AG09319 (cell line): ENCODE measurements at places on chromosomes 1 and 21.

- DNase-seq, result no peak
These were observed 81.1 kb upstream of the CNTN2 start for GRCh38 chr1:204961765-204962419.

GRCh38 chr1:40079774-40080400 is 17.2 kb downstream of the PPT1 start:
- no peak for DNase-seq

DNA sequence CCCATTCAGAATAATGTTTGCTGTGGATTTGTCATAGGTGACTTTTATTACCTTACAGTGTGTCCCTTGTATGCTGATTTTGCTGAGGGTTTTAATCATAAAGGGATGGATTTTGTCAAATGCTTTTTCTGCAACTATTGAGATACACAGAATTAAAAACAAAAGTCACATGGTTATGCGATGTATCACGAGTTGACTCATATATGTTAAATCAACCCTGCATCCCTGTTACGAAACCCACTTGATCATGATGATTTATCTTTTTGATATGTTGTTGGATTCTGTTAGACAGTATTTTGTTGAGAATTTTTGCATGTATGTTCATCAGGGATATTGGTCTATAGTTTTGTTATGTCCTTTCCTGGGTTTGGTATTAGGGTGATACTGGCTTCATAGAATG is 10.7 kb upstream of the OR2T34 start:
- DNase-seq, result no peak

GRCh38 chr1:52239708-52240001 is 97.8 kb downstream of the ZFYVE9 start:
- no peak for DNase-seq

DNA sequence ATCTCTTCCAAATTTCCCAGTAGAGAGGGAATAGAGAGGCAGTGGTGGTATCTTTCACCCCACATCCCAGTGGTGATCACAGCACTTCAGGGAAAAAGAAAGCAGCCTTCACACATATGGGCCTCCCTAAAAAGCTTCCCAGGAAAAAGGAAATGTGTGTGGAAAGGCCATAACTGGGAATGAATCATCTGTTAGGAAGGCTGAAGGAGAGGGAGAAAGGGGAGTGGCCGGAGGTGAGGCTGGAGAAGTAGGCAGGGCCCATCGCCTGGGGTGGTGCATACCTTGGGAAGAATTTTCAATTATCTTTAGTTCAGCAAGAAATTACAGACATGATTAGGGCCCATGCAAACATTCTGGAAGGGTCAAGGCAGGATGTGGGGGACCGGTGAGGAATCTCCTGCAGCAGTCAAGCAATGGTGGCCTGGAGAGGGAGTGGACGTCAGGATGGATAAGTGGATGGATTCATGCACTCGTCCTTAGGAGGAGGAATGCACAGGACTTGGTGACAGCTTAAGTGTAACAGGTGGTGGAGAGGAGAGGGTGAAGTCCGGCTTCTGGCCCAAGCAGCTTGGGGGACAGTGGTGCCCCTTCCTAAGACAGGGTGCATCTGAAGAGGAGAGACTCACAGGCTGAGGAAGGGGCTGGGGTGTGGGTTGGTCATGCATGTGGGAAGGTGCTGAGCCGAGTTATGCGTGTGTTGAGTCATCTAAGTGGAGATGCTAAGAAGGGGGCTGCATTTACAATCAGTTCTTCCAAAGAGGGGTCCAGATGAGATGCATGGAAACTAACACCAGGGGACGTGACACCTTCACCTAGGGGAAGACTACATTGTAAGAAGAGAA is 17.9 kb downstream of the HIVEP3 start:
- DNase-seq, result no peak

DNA sequence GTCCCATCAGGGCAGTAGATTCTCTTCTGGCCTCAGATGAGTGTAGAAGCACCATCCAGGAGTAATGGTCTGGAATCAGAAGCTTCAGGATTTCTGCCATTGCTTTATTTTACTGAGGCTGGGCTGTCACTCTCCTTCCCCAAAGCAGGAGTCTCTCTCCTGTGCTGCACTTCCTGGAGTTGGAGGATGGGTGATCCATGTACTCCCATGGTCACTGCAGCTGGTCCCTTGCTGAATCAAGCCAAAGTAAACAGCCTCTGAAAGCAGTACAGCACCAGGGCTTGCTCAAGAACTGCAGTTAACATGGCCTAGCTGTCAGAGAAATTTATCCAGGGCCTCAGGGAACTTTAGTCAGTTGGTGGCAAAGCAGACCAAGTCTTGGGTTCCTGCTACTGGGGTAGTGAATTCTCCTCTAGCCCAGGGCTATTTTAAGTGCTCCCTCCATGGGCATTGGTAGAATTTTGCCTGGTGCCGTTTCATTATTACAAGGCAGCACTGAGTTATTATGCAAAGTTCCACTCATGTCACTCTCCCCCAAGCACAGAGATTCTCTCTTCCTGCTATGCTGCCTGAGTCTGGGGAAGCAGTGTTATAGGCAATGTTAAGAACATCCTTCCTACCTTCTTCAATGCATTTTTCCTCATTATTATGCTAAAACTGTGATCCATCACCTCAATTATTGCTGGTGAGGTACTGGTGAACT is 29.5 kb downstream of the DRAM2 start:
- DNase-seq, result no peak

DNA sequence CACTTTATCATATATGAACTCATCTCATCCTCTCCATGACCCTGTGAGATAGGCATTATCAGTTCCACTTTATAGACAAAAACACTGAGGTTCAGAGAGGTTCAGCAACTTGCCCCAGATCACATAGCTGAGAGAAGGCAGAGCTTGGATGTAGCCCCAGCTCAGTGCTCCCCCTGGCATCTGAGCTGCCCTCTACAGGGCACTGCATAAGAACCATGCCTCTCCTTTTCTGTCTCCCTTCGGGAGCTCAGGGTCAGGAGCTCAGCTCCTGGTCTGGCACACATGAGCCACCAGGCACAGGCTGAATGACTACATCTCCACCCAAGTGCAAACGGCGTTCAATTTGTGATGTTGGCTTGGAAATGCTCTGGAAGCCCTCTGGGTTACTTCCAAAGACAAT is 16.9 kb downstream of the RAB7B start:
- DNase-seq, result no peak

DNA sequence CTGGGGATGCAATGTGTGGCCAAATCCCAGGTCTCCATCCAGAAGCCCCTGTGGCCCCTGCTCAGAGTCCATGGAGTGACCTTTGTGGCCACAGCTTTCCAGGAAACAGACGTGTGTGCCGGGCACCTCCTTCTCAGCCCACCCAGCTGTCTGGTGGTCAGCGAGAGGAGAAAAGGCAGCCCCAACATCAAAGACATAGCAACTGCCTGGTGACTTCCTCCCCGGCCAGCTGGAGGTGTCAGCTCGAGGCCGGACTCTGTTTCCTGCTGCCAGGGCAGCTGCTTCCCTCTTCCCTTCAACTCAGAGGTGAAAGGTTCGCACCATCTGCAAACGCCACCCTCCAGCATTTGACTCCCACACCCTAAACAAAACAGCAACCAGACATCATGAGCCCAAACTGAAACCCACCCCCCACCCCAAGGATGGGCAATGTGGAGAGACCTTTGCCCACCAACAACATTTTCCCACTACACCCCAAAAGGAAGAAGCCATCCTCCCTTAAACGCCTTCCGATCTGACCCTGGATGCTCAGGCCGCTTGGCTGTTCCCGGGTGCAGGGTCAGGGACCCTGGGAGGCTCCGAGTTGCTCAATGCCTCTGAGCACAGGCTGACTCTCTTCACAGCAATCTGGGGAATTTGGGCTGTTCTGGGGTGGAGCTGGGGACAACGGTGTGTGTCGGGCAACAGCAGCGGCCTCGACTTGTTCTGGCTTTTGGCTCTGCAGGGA is 162.3 kb downstream of the PSMG1 start:
- no peak for DNase-seq

DNA sequence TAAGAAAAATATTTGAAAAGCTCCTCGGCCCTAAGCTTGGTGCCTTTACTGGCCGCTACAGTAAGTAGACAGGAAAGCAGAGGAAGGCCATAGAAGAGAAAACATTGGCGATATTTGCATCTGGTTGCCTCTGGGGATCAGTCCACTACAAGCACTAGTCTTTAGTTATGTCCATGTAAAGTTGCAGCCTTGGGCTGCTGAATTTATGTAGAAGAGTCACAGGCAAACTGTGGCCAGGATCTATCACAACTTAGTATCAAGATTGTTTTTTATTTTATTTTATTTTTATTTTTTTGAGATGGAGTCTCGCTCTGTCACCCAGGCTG is 228.7 kb upstream of the CAMK1G start:
- no peak for DNase-seq
